ENCODE measurements at places on chromosomes 11 and 22.

GRCh38 chr11:133927690-133928627 is 28.8 kb downstream of the IGSF9B start:
- no peak for DNase-seq

- DNase-seq, result no peak
These were observed at the start of gene GPHA2 for GRCh38 chr11:64935359-64936081. Gene GPHA2, minus strand, starts transcription at chr11:64935893. Its CDS starts 433 bp downstream, at chr11:64935460.

DNA sequence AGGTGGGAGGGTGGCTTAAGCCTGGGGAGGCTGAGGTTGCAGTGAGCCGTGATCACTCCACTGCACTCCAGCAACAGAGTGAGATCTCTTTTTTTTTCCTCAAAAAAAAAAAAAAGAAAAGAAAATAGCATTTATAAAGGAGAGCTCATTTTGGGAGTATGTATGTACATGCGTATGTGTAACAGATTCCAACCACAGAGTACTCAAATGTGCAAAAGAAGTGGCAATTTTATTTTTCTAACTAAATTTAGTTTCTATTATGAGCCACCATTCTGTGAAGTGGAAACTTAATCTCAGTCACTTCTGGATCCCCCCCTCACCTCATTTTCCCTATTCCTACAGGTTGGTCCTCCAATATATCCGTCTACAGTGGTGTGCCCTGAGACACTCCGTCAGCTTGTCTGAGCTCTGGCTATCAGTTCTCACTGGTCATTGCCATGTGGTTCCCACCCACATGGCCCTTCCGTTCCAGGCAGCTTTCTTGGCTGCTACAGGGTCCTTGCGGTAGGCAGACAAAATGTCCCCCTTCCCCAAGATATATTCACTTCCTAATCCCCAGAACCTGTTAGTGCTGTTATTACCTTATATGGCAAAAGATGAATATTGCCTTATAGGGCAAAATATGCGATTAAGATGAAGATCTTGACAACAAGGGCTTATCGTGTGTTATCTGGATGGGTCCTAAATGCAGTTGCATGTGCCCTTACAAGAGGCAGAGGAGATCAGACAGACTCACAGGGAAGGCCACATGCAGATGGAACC is 35.8 kb upstream of the TSKU start:
- DNase-seq, result no peak

DNA sequence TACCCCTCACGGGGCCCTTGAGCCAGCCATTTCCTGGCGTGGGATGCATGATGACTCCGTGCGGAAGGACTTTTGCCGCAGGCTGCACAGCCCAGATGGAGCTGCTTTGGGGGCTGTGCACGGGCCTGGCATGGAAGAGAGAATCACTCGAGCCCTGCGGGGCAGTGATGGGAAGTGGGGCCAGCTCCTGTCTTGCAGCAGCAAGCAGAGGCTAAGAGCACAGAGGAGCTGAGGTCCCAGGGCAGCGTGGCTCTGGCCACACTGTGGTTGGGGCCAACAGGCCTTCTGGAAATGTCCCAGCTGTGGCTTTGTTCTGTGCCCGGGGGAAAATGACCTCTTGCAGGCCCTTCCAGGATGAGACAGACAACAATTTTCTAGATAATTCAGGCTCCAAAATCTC is 92.7 kb upstream of the TIMP3 start:
- DNase-seq, result no peak

- no peak for DNase-seq
These were observed 59.3 kb upstream of the NECTIN1 start for GRCh38 chr11:119788096-119788883.

All from iPS DF 6.9 (cell line).